ENCODE measurements at places on chromosomes 12 and 14.

DNA sequence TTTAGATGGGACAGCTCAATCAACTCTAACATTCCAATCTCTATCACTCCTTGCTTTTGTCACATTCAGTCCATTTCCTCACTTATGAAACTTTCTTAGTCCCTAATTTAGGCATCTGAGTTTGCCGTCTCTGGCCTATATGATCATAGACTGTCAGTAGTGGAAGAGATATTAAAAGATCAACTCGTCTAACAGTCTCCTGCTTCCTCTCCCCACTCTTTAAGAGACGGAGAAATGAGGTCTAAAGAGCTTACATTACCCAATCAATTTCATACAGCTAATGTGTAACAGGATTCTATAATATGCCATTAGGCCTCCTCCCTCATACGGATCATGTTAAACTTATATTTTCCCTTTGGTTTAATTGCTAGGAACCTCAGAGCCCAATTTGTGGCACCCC is 6.5 kb upstream of the ATP23 start:
- DNase-seq = no peak

DNA sequence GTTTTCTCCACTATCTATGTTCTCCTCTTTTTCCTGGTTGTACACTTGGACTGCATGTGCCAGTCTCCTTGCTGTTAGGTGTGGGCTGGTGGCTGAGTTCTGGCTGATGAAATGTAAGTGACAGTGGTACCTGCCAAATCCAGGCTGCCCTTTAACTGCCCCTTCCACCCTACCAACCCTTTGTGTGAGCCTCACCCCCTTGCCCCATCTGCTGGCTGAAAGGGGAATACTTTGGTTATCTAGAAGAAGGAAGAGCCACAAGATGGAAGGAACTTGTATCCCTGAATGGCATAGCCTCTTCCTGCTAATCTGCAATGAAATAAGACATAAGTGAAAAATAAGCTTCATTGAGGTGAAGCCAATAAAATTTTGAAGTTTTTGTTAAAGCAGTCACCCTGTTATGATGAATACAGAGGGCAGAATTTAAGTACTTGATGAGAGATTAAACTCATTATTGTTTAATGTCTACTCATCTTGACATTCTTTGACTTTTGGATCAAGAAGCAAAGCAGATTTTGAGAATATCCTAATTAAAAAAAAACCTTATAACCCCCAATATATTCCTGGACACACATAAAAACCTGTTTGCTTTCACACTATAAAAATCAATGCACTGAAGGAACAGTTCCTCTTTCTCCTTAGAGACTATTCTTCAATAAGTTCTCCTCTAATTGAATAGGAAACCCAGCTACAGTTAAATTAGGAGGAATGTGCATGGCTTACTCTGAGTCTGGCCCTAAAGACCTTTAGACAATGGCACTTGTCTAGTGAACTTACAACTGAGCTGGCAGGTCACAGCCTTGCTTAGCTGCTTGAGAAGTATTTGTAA is 262.6 kb upstream of the BTG1 start:
- DNase-seq = no peak

- no peak for DNase-seq
Measured at GRCh38 chr14:99524804-99525698, 43.8 kb downstream of the CCNK start.

- DNase-seq = no peak
Measured at GRCh38 chr12:113347-113746, 46.8 kb downstream of the IQSEC3 start.

GRCh38 chr12:6452944-6453630 is 1.2 kb downstream of the TAPBPL start:
- DNase-seq = no peak

- DNase-seq = no peak
Measured at GRCh38 chr14:55645845-55646832, 66.1 kb downstream of the KTN1 start.

GRCh38 chr14:71395636-71396035 is 488.4 kb downstream of the PCNX1 start:
- no peak for DNase-seq

DNA sequence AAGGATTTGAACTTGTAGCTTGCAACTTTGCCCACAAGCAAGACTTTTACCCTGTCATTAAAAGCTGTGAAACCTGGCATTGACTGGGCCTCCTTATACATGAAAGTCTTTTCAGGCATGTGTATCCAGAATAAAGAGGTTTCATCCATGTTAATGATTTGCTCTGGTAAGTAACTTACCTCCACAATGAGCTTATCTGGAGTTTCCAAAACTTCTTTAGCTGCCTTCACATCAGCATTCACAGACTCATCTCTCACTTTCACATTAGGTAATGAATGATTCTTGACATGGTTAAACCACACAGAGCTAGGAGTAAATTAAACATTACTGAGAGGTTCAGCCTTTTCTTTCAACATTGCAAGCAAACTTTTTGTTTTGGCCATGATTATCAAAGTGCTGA is 234.4 kb upstream of the CLEC14A start:
- DNase-seq = no peak

- DNase-seq = no peak
Measured at GRCh38 chr14:99182548-99183250, 89.3 kb downstream of the BCL11B start.

DNA sequence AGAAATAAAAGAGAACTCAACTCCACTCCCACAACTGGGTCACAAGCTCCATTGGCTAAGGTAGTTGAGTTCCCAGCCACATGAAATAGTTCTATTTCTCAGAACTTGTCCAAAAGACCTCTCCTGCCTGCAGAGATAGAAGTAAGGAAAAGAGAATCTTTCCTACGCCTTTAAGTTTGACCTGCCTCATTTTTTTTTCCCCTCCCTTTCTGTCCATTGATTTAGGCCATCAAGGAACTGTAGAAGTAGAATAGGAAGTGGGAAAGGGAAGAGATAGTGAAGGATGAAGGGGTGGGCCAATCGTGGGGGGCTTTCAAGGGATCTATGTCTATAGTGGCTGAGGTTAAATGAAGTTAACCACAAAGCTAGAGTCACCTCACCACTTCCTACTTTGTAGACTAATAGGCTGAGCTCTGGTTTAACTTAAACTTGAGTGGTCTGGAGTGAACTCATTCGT is 13.9 kb upstream of the NUDT4 start:
- DNase-seq = no peak

DNA sequence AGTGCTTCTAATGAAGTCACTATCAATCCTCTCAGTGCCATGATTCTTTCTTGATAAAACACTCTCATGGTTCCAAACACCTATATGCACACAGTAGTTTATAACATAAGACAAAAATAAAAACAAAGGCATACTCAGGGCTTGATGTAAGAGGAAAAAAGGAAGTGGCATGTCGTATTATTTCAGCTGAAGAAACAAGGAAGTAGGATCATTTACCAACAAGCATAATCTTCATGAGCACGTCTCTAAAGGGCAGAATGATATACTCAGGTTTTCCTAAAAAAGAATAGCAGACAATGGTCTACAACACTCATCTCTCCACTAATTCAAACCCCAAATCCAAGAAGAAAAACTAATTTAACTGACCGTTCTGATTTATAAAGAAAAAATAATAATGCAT is 33.9 kb downstream of the NUMB start:
- DNase-seq = no peak

GRCh38 chr14:103138301-103139131 is 15.3 kb downstream of the TNFAIP2 start:
- no peak for DNase-seq

GRCh38 chr12:41151793-41152192 is 36.3 kb upstream of the PDZRN4 start:
- no peak for DNase-seq

GRCh38 chr12:14946861-14947260 is 8.5 kb upstream of the ERP27 start:
- DNase-seq = no peak

DNA sequence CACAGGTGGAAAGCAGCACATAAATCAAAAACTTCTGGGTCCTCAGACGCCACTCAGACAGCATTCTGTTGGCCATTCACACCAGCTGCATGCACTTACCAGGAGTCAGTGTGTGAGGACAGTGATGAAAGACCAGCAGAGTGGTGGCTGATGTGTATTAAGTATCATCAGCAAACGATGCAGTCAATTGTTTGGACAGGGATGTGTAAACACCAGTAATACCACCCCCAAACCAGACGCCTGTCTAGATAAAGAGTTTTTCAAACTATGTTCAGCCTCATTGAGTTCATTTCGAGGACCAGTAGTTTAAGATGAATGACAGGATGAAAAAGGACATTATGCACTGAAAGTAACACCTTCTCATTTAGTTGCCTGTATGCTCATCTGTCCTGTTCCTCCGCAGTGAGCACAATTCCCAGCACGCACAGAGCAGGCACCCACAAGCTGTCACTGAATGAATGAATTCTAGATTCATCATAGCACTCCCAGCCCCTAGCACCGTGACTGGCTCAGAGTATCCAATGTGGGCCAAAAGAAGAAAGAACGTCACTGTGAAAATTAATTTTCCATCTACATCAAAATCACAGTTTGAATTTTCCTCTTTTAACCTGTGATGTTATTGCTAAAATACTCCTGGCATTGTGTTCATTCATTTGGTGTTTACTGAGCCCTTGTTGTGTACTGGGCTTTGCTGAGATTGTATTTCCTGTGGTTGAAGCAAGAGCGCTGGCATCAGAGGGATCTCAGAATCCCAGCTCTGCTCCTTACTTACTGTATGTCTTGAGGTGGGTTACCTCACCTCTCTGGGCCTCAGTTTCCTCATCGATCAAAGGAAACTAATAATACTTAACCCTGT is 124.8 kb upstream of the NOS1 start:
- DNase-seq = peak; percentile 95

GRCh38 chr14:74083784-74084276 is 423 bp downstream of the ALDH6A1 start:
- no peak for DNase-seq

DNA sequence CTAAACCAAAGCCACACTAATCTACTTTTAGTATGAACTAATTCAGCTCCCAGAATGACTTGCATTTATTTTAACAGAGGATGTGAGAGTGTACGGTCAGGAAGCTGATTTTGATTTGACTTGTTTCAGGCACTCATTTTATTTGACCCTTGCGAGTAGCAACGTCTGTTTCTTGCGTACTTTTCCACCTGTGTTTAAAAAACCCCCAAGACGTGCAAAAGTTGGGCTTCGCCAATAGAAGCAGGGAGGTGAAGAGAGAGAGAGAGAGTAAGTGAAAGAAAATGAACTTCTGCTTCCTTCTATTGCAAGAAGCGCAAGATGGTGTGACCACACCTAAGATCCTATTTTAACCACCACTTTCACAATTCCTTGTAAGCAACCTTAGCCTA is 6.7 kb upstream of the SLC15A4 start:
- DNase-seq = no peak

- no peak for DNase-seq
Measured at GRCh38 chr12:124848621-124849380, 14.9 kb downstream of the SCARB1 start.

GRCh38 chr12:25816637-25817036 is 141.8 kb upstream of the RASSF8 start:
- DNase-seq = no peak

- no peak for DNase-seq
Measured at GRCh38 chr12:89370850-89371249, 18.5 kb upstream of the DUSP6 start.

Data from NCI-H187 (cell line).